ENCODE measurements at places on chromosomes 16 and 17.

GRCh38 chr16:13351181-13351580 is 449.8 kb downstream of the SHISA9 start:
- no peak for DNase-seq

DNA sequence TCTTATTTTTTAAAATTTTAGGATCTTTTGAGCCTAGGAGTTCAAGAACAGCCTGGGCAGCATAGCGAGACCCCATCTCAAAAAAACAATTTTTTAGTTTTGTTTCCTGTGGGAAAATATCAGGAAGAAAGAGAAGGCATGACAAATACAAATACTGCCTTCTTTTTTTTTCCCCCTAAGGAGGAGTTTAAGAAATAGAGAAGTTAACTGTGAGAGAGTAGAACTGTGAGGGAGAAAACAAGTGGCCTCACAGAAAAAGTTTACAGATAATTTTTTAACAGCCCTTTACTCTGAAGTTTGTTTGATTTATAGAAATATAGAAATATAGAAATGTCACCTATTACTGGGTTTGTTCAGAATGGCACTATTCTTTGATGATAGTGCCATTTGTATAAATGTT is 21.1 kb downstream of the TTYH2 start:
- DNase-seq: no peak

- no peak for DNase-seq
These were observed 49.3 kb upstream of the JPH3 start for GRCh38 chr16:87552772-87553573.

GRCh38 chr17:13973960-13974651 is 95.2 kb upstream of the COX10 start:
- no peak for DNase-seq

GRCh38 chr16:324451-325334 is 27.8 kb downstream of the AXIN1 start:
- DNase-seq: peak; percentile 51

DNA sequence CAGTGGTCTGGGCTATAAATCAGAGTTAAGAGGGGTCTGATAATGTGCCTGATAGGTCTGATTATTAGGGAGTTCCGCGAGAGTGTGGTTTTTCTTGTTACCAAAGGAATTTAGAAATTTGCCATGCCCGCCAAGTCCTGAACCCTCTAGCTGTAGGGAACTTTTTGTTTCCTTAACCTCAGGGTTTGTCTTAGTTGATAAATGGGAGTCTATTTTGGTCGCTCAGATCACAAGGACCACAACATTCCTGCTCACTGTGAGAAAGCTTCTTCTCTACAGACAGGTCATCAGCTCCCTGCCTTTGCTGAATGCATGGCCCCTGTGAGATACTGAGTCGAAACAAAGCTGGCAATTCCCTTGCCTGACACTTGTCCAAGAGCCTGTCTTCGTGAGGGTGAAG is 497.8 kb downstream of the HS3ST4 start:
- no peak for DNase-seq

DNA sequence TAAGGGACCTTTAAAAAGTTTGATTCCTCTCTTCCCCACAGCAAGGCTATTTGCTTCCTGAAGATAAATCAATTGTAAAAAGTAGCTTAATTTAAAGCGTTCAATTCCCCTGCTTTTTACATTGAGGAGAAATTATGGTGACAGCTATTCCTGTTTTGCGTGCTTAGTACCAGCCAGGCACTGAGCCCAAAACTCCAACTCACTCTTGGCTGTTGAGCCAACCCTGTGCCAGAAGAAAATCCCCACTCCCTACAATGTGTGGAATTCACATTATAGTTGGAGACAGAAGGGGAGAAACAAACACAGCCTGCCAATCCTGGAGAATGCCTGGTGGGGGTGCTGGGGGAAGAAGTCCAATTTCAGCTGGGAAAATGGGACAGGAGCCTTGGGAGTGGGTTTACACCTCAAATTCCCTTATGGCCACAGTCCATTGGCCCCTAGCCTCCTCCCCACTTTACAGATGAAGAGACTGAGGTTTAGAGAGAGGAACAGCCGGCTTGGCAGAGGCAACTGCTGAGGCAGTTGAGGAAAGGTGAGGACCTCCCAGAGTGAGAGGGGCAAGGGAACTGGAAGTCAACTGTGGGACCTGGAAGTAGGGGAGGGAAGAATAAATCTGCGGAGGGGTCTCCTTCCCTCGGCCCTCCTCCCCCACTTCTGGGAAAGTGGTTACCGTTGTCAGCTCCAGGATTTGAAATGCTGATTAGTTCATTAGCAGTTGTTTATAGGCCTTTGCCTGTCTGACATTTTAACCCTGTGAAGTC is 26.1 kb downstream of the CDH1 start:
- no peak for DNase-seq

GRCh38 chr16:55480228-55480655 is 1.2 kb downstream of the MMP2 start:
- DNase-seq: no peak

- peak; percentile 65 for DNase-seq
These were observed 10.3 kb upstream of the MSL1 start for GRCh38 chr17:40111221-40112128.

- DNase-seq: no peak
These were observed 37.6 kb upstream of the ZNF469 start for GRCh38 chr16:88345031-88345720.

GRCh38 chr17:72176951-72177660 is 56.3 kb downstream of the SOX9 start:
- no peak for DNase-seq

DNA sequence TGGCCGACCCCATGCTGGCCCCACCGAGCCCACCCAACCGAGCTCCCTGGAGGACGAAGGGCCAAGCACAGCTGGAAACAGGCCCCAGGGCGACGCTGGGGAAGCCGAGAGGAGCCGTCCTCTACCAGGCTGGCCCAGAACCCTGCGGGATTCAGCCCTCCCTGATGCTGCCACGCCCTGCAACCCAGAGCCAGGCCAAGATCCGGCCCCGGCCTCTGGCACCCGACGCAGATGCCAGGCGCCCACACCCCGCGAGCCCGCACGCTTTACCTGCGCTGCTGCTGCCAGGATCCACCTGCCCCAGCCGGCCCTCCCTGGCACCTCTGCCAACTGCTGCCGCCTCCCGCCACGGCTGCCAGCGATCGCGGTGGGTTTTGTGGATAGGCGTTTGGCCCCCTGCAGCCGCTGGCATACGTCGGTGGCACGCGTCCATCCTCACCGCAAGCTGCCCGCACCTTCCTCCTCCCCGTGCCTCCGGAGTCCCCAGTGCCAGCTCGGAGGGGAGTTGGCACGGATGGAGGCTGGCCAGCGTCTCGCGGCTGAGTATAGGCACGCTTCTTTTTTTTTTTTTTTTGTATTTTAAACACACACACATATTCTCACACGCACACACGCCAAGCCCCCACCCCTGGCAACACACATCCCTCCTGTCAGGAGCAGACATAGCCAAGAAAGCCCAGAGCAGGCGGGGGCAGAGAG is 41.3 kb upstream of the ACSF3 start:
- no peak for DNase-seq

DNA sequence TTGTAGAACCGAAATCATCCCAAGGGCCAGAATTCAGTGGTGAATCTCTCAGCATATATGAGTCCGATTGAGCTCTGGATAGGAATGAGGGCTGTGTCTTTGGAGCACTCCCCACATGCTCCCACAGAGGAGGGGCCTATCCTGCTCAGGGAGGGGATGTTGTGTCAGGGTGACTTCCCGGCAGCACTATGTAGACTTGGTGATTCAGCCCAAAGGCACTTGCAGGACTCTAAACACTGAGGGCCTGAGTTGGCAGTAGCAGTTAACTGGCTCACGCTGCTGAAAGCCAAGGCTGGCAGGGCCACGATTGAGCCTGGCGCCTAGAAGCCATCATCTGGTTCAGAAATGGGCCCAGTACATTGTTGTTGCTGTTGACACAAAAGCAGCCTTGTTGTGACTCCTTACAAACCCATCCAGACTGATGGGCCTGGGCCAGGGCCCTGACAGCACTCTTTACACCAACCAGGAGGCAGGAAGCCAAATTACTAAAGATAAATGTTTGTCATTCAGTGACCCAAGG is 31.9 kb downstream of the NMT1 start:
- no peak for DNase-seq

- no peak for DNase-seq
These were observed 731 bp upstream of the EXOC7 start for GRCh38 chr17:76104140-76104895.

GRCh38 chr16:89504091-89504490 is 4.1 kb upstream of the SPG7 start:
- no peak for DNase-seq

DNA sequence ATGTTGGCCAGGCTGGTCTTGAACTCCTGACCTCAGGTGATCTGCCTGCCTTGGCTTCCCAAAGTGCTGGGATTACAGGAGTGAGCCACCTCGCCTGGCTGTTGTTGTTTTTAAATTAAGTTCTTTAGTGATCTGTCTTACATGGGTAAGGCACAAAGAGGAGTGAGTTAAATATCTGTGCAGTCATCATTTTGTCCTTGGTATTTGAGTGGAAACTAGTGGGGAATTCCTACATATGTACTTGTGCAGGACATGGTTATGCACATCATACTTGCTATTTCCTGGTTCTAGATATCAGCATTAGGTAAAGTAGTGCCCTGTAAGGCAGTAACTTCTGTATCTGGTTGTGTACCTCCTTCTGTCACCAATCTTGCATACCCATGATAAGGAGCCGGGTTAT is 3.7 kb downstream of the KPNB1 start:
- DNase-seq: no peak

GRCh38 chr17:30237296-30238002 is 2.0 kb upstream of the SLC6A4 start:
- no peak for DNase-seq

DNA sequence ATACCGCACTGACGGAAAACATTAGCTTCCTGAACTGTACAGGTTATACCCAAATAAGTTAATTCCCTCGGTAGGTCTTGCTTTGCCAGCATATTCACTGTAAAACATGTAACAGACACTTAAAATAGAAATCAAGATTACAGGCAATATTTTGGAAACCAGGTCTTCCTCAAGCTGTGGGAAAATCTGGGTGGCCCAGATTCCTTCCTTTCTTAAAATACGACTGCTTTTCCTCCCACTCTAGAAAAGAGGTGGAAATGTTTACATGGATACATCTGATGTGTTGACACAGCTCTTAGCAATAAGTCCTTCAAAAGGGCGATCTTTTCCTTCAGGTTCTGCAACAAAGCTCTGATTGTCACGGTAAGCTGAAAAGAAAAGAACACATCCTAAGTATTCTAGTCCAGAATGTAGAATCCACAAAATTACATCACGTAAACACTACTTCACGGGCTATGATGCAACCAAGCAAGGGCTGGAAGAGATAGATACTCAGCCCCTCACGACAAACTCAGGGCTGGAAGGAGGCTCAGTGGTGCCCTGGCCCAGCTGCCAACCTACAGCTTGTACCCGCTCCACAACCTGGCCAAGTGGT is 18.4 kb downstream of the STX8 start:
- DNase-seq: no peak

DNA sequence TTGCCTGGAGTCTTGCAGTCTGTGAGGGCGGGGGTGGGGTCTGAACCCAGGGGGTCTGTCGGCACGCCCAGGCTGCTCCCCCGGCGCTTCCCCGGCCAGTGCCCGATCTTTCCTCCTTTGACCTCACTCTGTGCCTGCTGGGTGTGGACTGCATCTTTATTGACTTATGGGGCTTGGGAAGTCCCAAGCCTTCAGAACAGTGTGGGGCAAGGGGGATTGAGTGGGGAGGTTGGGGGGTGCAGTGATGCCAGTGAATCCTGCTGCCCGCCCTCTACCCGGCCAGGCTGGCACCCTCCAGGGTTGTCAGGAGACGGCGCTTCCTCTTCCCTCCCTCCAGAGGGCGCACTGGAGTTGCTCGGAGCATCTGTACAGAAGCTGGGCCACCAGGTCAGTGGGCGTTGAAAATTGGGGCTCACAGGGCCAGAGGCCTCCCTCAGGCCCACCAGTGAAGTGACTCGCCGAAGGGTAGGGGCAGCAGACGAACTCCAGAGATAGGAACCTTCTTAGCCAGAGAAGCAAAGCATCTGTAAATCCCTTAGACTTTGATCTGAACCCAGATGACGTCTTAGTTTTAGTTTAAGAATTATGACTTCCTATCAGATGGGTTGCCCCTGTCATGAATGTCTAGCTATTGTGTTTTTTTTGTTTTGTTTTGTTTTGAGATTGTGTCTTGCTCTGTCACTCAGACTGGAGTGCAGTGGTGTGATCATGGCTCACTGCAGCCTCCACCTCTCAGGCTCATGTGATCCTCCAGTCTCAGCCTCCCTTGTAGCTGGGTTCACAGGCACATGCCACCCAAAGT is 184.8 kb upstream of the CIBAR2 start:
- peak; percentile 55 for DNase-seq

DNA sequence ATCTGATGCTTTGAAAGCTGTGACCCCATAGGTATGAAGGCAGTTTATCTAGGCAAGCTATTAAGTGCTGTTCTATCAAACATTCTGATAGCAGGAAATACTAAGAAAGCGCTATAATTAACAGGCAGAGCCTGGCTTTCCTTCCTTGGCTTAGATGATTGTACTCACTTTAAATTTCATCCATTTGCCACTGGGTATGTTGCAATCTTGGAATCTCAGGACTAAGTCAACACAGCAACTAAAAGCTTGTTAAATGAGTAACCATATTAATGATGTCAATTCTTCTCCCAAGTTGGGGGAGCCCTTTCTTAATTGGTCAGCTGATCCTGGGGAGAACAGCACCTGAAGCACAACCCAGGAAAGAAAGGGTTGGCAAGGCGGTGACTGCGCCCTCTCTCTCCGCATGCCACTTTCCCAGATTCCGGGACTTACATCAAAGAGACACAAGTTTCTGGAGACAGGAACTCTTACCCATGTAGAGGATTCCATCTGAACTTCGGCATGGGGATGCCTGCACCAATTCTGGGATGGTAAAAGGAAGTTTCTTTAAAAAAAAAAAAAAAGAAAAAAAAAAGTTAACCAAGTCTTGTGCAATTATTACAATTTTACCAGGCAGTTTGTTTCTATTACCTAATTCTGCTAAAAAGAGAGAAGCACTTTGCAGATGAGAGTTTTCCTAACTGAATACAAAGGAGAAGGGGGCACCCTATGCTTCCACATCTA is 54.4 kb upstream of the ICAM2 start:
- DNase-seq: no peak

- peak; percentile 67 for DNase-seq
These were observed 3.9 kb downstream of the RSAD1 start for GRCh38 chr17:50482516-50482915.

GRCh38 chr17:30187573-30187972 is 47.9 kb downstream of the SLC6A4 start:
- no peak for DNase-seq

DNA sequence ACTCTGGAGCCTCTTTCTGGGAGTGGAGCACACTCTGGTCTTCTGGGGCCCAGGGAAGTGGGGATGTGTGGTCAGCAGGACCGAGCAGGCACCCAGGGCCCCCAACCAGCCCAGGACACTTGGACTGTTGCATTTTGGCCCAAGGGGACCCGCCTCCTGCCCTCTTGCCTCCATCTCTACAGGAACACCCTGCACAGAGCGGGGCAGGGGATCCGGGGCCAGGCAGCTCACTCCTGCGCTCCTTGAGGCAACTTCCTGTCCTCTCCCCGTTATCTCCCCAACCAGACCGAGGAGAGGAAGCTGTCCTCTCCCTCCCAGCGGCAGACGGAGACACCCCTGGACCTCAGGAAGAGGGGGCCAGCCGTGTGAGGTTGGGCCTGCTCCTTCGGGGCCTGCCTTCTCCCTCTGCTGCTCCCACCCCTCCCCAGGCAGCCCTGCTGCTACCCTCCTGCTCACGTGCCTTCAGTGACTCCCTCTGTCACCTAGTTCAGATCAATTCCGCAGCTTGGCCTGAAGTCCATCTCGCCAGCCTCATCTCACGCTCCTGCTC is 10.0 kb upstream of the ATP2A3 start:
- no peak for DNase-seq

- DNase-seq: no peak
These were observed 744.7 kb upstream of the GOT2 start for GRCh38 chr16:59478838-59479237.

- DNase-seq: no peak
These were observed 325.8 kb upstream of the CCL2 start for GRCh38 chr17:33929181-33929724.
